ENCODE measurements at places on chromosomes 1 and 21.
A peak's percentile ranks its signal among the peaks of the same experiment; 100 is the strongest.

DNA sequence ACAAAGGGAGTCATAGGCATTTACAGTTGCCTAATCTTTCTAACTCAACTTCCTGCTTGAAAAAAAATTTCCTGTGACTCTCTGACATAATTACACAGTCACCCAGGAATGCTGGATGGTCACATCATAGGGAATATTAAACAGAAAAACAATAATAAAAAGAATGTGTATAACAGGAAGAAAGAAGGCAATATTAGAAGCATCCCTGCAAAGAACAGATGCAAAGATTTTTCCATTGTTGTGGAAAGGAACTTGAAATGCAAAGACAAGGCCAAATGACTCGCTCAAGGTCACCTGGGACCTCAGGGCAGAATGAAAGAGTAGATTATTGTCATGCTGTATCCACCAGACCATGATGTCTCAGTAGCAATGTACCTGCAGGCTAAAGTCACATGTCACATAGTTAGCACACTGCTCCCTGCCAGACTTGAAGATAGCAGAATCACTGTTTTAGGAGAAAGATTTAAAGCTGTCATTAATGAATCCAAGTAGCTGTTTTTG, 184.3 kb downstream of the CYYR1 start:
- no peak for DNase-seq

GRCh38 chr1:18644013-18644399, 13.4 kb downstream of the PAX7 start:
- DNase-seq, result no peak

GRCh38 chr21:16419188-16419921, 689.6 kb downstream of the USP25 start:
- no peak for DNase-seq

DNA sequence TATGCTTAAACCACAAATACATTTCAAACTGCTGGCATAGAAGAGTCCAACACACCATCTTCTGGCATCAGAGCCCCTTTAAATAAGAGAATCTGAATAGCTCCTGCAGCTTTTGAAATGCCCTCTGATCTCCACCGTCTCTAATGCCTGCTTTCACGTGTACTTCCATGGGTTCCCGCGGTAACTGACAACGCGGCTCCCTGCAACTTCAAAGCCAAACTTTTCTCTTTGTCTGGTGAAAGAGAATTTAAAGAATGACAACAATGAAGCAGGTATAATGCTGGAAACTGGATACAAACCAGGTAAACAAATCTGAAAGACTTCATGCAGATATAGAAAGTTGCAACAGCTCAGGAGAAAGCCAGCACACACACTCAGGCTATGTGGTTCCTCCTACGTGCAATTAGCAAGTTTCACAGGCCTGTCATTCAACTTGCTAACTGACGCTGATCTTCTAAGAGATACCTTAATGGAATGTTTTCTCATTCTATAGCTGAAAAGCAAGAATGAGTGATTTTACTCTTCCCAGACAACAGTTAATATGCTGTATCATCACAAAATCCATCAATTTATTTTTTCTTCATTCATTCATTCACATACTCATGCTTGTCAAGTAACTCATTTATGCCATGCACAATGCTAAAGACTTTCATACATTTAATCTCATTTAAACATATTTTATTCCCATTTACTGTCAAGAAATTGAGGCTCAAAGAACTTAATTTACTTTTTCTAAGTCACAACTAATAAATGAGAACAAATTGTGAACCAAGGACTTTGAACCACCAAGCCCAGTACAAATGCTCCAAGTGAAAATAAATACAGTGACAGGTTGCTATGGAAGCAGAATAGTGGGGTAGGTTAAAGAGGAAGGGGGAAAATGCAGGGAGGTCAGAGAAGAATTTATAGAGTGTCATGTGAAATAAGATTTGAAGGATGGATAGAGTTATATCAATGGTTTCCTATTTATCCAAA, 202.7 kb upstream of the SNX7 start:
- DNase-seq, result no peak

DNA sequence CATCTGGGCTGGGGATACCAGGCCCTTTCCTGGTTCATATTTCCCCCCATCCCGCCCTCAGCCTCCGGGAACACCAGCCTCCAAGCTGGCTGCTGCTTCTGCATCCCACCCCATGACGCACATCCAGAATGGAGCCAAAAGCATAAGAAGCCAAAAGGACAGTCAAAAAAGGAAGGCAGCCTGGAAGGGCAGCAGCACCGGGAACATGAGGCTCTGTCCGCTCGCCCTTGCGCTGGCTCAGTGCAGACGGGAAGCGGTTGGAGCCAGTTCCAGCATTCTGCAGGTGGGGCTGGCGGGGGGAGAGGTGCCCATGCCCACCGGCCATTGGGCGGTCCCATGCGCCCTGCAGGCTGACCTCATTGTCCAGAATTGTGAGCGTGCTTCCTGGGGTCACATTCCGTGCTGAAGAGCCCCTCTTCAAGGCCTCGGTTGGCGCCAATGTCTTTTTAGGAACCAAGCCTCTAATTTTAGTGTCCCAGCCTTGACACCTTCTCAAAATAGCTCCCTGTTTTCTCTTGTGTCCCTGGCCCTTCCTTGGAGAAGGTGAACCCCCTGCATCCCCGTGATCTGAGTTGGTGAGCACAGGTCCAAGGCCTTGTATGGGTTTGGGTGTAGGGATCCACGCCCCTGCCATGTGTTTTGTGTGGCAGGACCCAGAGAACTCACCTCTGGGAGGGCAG, 28.4 kb upstream of the NPPB start:
- no peak for DNase-seq

GRCh38 chr1:28266920-28267322, 7.6 kb downstream of the SESN2 start:
- no peak for DNase-seq

DNA sequence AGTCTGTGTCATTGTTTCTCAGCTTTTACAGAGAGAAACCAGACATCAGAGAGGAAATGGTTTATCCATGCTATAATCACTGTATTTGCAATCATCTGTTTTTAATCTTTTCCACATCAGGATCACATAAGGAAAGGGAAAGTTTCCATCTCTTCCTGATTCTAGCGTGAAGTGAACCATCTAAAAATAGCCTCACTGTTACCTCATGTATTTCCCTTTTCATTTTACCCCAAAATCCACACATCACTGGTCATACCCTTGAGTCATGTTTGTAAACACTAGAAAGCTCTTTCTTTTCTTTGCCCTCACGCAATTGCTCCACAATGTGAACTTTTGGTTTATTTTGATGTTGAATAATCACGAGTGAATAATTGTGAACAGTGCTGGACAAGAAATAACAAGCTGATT, 146.0 kb downstream of the PLA2G4A start:
- DNase-seq, result no peak

GRCh38 chr21:29298348-29299045, at the start of gene BACH1:
TSS of gene BACH1 (plus strand) at chr21:29298922. CDS start at chr21:29321281, 22,359 bp downstream.
- DNase-seq, result peak; percentile 78

GRCh38 chr21:45075596-45076244, 1.3 kb downstream of the ADARB1 start:
- no peak for DNase-seq

- DNase-seq, result no peak
Measured at GRCh38 chr1:57431400-57431799, 7.5 kb upstream of the DAB1 start.

GRCh38 chr1:228287541-228288425, 79.9 kb downstream of the OBSCN start:
- DNase-seq, result no peak
